ENCODE measurements at places on chromosomes 5 and 9.

GRCh38 chr9:125906893-125907292, 159.7 kb downstream of the PBX3 start:
- no peak for DNase-seq

GRCh38 chr9:125407432-125407973, 145.9 kb downstream of the GAPVD1 start:
- DNase-seq = no peak

- no peak for DNase-seq
These were observed 1.4 kb downstream of the BAAT start for GRCh38 chr9:101383361-101383760.

DNA sequence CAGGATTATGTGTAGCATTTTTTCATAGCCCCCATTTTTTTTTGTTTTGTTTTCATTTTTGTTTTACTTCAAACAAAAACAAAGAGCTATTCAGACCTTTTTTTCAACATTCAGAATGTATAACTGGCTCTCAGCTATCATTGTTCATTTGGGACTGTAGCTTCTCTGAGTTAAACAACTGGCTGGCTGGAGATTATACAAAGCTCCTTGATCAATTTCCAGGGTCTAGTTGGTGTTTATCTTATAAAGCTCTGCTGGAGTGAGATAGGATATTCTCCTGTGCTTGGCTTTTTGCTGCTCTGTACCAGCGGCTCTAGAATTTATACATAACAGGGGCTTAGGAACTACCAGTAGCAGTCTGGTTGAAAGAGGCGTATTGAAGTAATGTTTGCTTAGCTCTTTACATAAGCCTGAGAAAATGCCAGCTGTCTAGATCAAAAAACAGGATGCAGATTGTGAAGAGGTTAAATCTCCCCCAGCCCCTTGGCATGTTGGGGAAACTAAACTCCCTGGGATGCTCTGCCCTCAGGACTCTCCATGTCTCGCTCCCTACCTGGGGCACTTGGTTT, 15.2 kb downstream of the GARNL3 start:
- DNase-seq = peak; percentile 28

DNA sequence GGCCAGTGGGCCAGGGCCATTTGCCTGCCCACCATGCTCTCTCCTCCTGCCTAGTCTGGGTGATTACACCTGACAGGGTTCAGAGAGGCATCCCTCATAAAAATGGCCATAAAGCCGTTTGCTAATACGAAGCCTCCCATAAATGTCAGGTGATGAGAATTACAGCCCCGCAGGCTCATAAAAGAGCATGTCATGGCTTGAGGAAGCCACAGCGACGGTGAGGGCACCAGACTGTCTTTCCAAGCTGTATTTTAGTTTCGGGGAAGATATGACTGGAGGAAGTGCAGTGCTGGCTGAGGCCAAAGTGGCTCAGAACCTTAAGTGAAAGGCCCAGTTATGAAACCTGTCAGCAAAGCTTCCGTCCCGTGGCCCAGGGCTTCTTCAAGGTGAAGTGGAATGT, 18.5 kb upstream of the TCERG1 start:
- DNase-seq = no peak

DNA sequence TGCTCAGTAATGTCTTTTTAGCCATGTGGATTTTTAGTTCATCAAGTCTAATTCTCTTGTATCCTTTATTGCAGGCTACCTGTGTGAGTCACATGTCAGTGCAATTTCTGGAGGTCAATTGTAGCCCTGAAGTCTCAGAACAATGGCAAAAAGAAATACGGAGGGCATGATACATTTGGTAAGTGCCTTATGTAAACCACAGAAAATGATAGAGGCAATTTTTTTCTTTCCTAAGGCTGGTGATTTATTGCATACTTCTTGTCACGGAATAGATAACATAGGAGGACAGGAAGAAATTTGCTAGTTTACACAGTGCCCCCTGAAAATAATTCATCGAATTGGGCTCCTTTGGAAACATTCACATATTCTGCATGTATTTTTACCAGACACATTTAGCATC, 235.9 kb downstream of the DMRTA1 start:
- DNase-seq = no peak

DNA sequence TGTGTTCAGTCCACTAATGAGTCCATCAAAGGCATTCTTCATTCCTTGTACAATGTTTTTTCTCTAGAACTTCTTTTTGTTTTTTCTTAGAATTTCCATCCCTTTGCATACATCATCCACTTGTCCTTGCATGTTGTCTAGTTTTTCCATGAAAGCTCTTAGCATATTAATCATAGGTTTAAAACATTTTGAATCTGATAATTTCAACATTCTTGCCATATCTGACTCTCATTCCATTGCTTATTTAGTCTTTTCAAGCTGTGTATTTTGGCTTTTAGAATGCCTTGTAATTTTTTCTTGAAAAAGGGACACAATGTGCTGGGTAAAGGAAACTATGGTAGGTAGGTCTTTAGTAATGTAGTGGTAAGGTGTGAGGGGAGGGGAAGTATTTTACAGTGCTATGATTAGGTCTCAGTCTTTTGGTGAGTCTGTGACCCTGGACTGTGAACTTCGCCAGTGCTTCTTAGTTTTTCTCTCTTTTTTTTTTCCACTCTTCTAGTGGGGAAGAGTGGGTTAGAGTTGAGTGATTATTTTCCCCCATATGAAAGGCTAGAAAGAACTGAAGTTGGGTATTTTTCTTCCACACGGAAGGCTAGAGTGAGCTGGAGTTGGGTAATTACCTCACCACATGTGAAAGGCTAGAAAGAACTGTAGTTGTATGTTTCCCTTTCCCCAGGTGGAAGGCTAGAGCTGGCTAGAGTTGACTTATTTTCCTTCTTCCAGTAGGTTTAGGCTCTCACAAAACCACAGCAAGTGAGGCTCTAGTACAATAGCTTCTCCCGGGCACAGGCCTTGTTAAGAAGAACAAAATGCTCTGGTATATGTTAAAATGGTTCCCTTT, 172.1 kb downstream of the SNX18 start:
- no peak for DNase-seq

DNA sequence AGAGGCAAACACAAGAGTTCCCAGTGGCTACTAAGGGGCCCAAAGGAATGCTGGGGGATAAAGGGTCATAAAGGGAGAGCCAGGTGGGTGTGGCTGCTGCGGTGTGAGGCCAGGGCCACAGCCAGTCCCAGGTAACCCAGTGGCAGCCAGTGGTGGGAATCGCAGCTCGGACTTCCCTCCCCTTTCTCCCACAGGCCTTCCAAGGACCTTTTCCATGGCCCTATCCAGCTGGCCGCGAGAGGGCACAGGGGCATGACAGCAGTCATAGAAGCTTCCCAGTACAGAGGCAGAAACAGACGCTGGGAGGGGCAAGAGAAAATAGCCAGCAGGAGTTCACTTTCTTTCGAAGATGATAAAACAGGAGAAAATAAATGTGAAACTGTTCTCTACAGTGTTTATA, 257.6 kb downstream of the SEMA5A start:
- no peak for DNase-seq

- peak; percentile 16 for DNase-seq
These were observed 92.7 kb downstream of the VCAN start for GRCh38 chr5:83564069-83564749.

- DNase-seq = peak; percentile 8
These were observed 2124.9 kb downstream of the MAT2B start for GRCh38 chr5:165630261-165630778.

GRCh38 chr5:157029457-157029856, 29.5 kb downstream of the HAVCR1 start:
- no peak for DNase-seq

DNA sequence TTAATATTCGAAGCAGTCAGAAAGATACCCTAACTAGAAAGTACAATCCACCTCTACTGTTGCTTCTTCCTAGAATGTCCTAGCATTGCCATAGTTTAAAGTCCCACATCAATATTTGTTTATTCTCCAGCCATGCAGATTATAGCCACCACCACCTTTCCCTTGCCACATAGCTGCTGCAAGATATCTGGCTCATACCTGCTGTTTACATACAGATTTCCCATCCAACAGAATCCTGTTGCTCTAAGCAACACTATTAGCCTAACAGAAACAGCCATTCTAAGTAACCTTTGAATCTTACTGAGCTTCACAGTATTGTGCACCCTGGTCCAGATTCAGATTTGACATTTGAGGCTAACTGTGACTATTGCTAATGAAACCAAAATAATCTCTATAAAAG, 45.6 kb downstream of the GNAQ start:
- no peak for DNase-seq

DNA sequence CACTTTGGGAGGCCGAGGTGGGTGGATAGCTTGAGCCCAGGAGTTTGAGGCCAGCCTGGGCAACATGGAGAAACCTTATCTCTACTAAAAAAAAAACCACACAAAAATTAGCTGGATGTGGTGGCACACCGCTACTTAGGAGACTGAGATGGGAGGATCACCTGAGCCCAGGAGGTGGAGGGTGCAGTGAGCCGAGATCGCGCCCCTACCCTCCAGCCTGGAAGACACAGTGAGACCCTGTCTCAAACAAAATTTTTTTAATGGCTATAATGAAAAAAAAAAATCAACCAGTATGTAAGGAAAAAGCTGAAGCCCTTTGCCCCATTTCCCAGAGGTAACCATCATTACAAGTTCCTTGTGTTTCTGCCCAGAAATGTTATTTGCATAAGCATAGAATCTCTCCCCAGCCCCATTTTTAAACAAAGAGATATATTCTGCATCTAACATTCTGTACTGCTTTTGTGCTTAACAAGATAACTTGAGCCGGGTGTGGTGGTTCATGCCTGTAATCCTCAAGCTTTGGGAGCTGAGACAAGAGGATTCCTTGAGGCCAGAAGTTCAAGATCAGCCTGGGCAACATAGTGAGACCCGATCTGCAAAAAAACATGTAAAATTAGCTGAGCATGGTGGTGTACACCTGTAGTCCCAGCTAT, 35.1 kb upstream of the KCNIP1 start:
- DNase-seq = no peak

- DNase-seq = no peak
These were observed 207.2 kb upstream of the DAPK1 start for GRCh38 chr9:87290241-87291052.

DNA sequence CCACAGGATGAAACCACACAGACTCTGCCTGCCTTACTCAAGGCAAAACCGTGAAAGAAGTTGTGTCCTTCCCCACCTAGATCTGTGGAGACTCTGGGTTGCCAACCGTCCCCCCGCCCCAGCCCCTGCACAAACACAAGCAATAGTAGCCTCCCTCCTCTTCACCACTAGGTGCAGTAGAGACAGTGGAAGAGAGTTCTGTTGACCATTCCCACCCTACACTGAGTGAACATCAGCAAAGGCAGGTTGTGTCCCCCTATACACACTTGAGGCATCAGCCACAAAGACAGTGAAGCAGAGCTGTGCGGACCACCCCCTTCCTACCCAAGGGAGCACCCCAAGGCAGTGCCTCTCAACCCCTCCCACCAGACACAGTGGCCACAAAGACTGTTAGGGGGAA, 223.7 kb upstream of the NFIL3 start:
- DNase-seq = no peak

- DNase-seq = no peak
These were observed 1005.7 kb downstream of the DTWD2 start for GRCh38 chr5:117982691-117983090.

DNA sequence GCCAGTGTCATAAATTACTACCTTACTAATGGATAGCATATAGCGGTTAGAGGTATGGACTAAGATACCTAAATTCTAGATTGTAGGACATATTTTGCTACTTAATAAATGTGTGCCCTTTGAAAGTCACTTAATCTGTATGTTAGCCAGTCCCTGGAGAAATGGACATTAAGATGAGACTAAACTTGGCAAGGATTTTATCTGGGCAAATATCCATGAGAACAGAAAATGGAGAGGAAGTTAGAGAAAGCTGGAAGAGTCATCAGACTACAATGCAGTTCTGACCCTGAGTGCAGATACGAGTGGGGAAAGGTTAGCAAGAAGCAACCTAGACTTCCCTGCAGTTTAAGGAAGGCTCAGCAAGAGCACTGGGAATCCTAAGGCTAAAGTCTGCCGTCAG, 33.0 kb downstream of the TBCA start:
- no peak for DNase-seq

GRCh38 chr5:543755-544674, 19.8 kb upstream of the SLC9A3 start:
- no peak for DNase-seq

GRCh38 chr5:61731946-61732314, 399.9 kb downstream of the ZSWIM6 start:
- no peak for DNase-seq

- no peak for DNase-seq
These were observed 2050.2 kb upstream of the CDH6 start for GRCh38 chr5:29143266-29143665.

DNA sequence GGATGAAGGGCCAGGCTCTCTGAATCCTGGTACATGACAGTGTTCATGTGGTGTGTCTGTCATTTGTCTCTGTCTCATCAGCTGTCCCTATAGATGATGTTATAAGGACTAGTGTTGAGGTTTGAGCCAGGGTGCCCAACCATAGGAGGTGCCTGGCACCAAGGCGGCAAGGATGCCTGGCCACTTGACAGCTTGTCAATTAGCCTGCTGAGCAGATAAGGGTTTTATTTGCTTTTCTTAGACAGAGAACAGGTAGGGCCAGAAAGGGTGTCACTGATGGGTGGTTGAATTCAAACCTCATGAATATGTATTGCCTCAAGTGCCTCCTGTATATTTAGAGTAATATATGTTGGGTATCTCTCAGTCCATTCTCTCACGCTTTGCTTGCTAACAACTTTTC, 30.1 kb upstream of the AUH start:
- DNase-seq = no peak

DNA sequence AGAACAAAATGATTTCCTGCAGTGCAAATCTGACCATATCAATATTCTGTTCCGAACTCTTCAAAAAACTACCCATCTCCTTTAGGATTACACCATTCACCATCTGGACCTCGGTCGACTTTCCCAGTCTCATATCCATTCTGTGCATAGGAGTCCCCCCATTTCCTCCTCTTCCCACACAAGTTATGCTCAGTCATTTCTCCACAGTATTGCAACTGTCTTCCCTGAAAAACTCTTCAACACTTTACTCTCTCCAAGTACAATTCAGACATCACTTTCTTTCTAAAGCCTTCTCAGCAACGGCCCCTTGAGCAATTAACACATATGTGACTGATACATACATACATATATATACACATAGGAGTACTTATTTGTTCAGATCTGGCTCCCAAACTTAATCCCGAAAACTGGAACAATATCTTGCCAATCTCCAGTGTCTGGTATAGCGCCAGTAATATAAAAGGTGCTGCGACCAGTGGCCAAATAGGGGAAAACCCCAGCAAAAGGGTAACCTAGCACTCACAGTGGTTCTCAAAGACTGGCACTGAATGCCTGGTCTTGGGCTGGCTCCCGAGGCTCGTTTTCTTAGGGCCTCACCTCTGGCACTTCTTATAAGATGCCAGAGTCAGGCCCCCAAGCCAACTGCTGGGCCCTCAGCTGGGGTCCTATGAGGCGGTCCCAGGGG, 629 bp downstream of the ZBTB26 start:
- DNase-seq = no peak

DNA sequence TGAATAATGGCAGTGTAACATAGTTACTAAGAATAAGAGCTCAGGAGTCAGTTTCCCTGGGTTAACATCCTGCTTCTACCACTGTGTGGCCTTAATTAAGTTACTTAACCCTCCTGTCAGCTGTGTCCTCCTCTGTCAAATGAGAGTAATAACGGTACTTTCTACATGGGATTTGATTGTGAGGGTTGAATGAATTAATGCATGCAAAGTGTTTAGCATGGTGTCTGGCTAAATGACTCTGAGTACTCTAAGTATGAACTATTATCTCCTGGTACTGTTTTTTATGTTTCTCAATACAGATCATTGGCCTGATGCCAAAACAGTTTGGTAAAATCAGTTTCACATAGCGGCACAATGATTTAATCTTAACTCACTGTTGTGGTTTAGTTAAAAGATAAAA, 19.6 kb downstream of the ZNF131 start:
- no peak for DNase-seq

- peak; percentile 1 for DNase-seq
These were observed 2.3 kb downstream of the DPYSL3 start for GRCh38 chr5:147507480-147508126.
